ENCODE measurements at places on chromosomes 3 and 15. TPM values are rescaled to one million over a fixed set of nuclear protein-coding genes. Genes with fewer than 3 reads are reported as not detected.

SIN3A gene
- polyA plus RNA-seq, result 29.9 TPM

IL5RA gene
- polyA plus RNA-seq, result 0.15 TPM

PRRT3 gene
- 1.2 TPM for polyA plus RNA-seq

PLSCR4 gene
- polyA plus RNA-seq, result 10.9 TPM

HMG20A gene
- polyA plus RNA-seq, result 43.3 TPM

OR5K3 gene
- polyA plus RNA-seq, result not detected

CA12 gene
- polyA plus RNA-seq, result 1.9 TPM

TCAIM gene
- 17.4 TPM for polyA plus RNA-seq

ATP13A5 gene
- polyA plus RNA-seq, result 1.3 TPM

ITGA11 gene
- 12.4 TPM for polyA plus RNA-seq

- DNase-seq, result no peak
Observed at GRCh38 chr3:69809076-69809835, 70.0 kb downstream of the MITF start.

GRCh38 chr3:124439603-124440002 lies 290.6 kb upstream of the UMPS start:
- DNase-seq, result no peak

DNA sequence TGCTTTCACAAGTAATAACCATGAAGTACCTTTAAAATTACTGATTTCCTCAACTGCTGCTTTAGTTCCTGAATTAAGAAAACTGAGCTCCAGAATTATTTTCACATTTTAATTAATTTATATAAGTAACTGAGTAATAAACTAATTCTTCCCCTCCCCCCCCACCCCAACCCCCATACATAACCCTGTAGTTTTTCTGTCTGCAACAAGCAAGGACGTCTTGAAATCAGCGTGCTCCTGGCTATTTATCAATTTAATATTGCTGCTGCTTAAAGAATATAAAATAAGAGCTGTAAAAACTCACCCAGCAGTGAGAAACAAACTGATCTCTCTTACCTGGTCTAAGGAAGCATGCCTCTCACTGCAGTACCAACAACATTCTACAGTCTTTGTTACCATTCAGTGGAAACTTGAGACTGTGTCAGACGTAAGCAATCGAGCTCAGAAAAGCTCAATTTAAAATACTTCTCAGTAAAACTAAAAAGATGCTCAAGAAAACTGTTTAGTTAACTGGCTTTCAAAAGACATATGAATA lies 121.0 kb downstream of the TFDP2 start:
- DNase-seq, result peak; percentile 93

GRCh38 chr3:125374501-125374995 lies 577 bp downstream of the ZNF148 start:
- peak; percentile 54 for DNase-seq

DNA sequence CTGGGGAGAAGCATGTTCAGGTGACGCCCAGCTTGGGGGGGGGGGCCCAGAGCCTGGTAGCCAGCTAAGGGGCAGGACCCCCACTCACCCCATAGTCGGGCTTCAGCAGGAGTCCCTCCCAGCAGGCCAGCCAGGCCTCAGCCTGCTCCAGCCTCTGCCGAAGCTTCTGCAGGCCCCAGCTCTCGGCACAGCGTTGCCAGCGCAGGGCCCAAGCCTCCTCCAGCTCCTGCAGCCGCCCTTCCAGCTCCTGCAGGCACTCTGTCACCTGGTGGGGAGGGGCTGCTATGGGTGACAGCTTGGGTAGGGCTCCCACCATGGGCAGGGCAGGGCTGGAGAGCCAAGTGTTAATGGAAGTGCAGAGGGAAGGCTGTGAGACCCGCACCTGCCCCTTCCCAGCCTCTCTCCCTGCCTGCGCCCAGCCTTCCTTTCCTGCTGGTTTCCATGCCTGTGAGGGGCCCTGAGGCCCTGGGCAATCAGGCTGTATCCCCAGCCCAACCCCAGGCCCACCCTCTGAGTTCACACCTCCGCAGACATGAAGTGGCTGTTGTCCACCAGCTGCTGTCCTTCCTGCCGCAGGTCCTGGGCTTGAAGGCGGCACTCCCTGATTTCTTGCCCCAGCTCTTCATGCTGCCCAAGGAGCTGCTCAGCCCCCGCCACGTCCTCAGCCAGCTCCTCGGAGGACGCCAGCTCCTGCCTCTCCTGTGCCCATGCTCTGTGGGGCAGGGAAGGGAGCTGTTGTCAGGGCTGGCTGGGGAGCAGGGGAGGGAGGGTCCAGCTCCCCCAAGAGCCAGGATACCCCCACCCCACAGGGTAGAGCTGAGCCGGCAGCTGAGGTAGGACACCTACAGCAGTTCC lies 14.3 kb downstream of the PLA2G4B start:
- DNase-seq, result no peak

DNA sequence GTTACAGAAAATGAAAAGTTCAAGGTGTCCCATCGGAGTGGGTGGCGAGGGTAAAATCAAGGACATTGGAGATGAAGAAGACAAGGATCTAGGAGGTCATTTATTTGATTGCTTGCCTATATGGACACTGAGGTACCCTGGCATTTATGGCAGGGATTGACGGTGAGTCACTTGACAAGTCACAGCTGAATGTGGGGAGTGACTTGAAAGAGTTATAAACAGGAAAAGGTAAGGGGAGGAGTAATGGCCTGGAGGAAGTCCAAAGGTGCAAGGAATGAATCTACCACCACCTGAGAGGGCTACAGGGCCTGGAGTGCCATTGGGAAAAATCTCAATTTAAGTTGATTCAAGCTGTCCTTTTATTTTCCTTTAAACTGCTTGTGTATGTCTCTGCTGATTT lies 11.8 kb upstream of the SGO1 start:
- DNase-seq, result no peak

DNA sequence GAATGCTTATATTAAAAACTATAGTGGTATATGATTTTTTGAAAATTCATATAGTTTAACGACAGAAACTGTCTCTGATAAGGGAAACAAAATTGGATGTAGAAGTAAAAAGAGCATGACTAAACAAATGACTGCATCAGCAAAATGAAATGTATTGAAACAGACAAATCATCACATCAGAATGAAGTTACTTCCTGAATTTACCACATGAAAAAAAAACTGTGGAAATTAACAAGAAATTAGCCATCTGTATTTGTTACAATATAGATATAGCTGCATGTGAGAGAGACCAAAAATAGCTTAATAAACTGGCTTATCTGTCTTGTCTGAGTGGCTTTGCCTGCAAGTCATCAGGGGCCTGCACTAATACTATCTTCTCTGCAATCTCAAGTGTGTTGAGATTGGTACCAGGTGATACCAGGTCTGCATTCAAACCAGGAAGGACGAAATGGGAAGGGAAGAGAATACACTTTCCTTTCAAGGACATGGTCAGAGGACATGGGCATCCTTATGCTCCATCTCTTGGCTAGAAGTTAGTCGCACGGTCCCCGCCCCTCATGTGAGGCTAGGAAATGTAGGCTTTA lies 388.7 kb downstream of the GRM7 start:
- no peak for DNase-seq

DNA sequence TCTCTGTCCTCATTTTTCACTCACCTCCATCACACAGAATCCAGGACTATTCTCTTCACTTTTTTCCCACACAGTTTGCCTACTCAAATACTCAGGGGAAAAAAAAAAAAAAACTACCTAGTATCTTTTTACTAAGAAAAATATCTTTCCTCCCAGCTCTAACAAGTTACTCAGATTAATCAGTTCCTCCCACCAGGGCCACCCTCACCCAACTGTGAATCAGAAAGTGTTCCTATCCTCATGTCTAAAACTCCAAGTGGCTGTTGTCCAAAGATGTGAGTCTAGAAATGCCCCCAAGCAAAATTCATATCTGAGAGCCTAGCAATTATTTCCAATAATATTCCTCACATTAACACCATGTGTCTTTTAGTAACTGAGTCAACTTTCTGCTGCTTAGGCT lies 268.0 kb downstream of the ERC2 start:
- DNase-seq, result no peak

DNA sequence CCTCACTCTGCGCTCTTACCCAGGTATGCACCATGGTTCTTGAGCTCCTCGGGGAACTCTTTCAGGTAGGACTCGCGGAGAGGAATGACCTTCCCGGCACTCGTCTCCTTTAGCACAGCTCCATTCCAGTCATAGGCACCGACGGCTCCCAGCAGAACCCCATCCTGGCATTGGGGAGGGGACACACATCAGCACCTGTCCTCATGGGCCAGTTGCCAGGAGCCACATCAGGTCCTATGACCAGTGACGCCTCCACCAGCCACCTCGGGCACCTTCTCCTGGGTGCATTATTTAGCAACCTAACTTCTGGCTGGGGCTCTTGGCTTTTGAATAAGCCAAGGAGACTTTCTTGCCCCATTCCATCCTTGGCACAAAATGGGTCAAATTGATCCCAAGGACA lies 61.9 kb downstream of the FEM1B start:
- DNase-seq, result peak; percentile 36

- DNase-seq, result no peak
Observed at GRCh38 chr3:129908417-129908816, 14.9 kb upstream of the TMCC1 start.

GRCh38 chr3:45170096-45170495 lies 23.9 kb upstream of the CDCP1 start:
- DNase-seq, result peak; percentile 33

DNA sequence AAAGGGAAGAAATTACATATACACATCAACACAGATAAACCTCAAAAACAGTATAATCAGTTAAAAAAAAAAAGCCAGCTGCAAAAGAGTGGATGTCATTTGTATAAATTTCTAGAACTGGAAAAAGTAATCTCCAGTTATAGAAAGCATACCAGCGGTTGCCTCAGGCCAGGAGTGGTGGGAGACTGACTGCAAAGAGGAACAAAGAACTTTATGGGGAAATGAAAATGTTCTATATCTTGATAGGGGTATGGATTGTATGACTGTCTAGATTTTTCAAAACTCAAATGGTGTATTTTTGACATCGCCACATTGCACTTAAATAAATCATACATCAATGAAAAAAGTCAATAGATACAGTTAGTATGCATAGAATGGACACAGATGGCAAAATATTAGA lies 241.6 kb downstream of the SCAPER start:
- DNase-seq, result no peak

- DNase-seq, result no peak
Observed at GRCh38 chr3:188520466-188520865, 366.5 kb downstream of the LPP start.

DNA sequence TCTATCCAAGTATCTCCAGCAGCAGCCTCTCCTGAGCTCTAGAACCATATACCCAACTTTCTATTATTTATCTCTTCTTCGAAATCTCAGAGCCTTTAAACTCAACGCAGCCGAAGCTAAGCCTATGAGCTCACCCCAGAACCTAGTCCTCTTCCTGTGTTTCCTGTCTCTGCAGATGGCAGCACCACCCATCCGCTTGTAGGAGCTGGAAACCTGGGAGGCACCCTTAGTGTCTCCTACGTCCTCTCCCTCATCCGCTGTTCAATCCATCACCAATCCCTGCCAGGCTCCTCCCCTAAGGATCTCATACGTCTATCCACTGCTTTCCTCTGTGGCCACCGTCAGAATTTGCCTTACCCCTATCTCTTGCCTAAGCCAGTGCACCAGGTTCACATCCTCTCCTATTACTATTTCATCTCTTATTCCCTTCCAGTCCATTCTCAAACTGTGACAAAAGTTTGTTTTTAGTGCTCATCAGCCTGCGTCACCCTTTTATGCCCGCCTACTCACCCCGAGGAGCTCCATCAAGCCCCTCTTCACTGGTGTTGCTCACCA lies 9.6 kb downstream of the VGLL4 start:
- DNase-seq, result no peak

DNA sequence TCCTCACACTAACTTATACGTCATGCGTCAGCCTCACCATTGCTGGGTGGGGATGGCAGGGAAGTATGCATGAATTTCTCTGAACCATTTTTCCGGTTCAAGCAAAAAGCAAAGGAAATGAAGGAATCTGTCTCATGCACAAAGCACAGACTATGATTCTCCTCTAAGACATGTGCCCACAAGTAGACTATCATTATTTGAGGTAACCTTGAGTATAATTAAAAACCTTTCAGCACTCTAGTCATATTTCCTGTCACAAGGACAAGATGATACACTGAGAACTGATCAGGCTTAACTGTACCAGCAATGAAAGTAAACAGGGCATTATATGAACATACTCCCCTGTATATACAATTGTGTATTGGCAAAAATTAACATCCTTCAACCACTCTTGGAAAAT lies 56.7 kb upstream of the TSC22D2 start:
- no peak for DNase-seq

DNA sequence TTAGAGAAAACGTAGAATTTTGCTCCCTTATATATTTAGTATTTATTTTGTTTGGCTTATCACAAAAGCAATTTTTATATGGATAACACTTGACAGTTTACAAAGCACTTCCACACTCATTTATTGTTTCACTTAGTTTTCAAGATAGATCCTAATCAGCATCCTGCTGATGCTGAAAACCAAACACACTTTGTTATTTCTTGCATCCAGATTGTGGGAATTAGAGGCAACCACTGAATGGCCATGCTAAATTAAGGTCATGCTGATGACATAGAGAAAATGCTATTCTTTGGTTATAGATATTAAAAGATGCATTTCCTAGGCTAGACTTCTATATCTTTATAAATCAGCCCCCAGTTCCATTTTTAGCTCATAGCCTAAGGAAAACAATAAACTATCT lies 474.1 kb upstream of the KCNMB2 start:
- no peak for DNase-seq

- DNase-seq, result no peak
Observed at GRCh38 chr3:53122933-53123305, 7.3 kb downstream of the RFT1 start.

- no peak for DNase-seq
Observed at GRCh38 chr3:183172051-183172639, 9.6 kb upstream of the LAMP3 start.

GRCh38 chr3:152672320-152672649 lies 162.6 kb upstream of the P2RY1 start:
- DNase-seq, result peak; percentile 36

GRCh38 chr15:75713338-75713895 lies 769 bp upstream of the CSPG4 start:
- DNase-seq, result peak; percentile 84

DNA sequence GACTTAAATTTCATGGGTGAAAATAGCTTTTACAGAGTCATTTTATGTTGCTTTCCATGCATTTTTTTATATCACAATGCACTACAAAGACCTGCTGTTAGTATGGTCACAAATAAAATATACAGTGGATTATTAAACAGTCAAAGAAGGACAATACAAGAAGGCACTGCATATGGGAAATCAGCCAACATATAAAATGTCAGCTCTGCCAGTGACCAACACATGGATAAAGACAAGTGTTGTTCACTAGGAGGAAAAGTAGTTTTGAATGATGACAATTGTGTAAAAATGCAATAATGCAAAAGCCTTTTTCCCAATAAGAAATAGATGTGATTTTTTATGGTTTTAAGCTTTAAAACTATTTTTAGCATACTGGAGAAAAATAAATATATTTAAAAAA lies 425.3 kb upstream of the CBLB start:
- no peak for DNase-seq

DNA sequence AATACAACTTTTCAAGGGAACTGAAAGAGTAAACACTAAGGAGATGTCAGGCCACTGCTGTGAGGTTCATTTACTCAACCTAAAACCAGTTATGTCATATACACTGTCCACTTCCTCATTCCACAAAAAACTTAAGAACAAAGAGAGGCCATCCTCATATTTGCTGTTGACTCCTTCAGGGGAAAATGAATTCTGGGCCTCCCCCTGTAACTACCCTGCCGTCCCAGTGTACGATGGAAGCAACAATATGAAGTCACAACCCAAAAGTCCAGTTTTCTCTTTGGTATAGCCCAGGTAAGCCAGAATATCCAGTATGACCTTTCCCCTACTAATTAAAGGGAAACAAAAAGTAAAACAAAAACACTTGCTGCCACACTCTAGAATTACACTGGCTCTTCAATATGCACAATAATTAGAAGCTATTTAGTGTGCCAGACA lies 16.2 kb downstream of the CEP152 start:
- peak; percentile 47 for DNase-seq

GRCh38 chr3:196611761-196612483 lies 27.6 kb upstream of the NRROS start:
- no peak for DNase-seq

Measured in muscle of leg (tissue), 16 donors.